ENCODE measurements at places on chromosomes 1 and 21.

GRCh38 chr1:26418865-26419349, 8.3 kb downstream of the LIN28A start:
- no peak for DNase-seq

- DNase-seq, result no peak
Measured at GRCh38 chr1:198328458-198329032, 171.7 kb downstream of the NEK7 start.

DNA sequence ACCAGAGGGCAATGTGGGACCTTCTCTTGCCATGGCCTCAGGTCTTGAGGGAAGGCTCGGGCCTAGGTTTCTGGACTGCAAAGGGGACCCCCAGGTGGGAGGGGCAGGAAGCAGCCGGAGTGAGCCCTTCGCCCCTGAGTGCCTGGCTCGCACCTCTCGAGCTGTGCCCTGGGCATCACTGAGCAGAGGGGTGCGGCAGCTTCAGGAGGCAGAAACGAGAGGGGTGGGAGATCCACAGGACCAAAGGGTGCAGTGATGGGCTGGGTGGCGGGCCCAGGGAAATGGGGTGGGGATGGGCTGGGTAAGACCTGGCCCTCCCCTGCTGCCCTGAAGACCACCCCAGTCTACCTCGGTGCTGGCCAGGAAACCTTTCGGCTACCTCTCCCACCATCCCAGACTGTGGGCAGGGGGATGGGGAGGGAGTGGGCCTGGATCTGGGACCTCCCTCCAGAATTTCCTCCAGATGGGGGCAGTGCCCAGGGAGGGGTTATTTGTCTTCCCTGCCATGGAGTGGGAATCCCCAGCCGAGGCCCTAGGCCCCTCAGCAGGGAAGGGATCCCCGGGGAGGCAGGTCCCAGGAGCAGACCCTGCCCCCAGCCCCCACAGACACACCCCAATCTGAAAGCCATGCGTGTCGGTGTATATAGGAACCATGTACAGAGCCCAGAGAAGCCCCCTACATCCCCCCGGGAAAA, 21.3 kb downstream of the A3GALT2 start:
- no peak for DNase-seq

GRCh38 chr1:116538544-116538943, 32.3 kb downstream of the CD58 start:
- DNase-seq, result peak; percentile 9

- no peak for DNase-seq
Measured at GRCh38 chr1:41631971-41632370, 147.5 kb upstream of the EDN2 start.

- no peak for DNase-seq
Measured at GRCh38 chr1:218671573-218671972, 326.4 kb downstream of the TGFB2 start.

GRCh38 chr1:167697667-167698141, 24.1 kb upstream of the MPZL1 start:
- no peak for DNase-seq

GRCh38 chr1:181160998-181161870, 72.7 kb downstream of the IER5 start:
- DNase-seq, result no peak

- DNase-seq, result no peak
Measured at GRCh38 chr21:41953831-41954653, at the start of gene C2CD2. C2CD2 (minus strand) TSS chr21:41954018; CDS start chr21:41953648, 370 bp downstream.

GRCh38 chr21:39499156-39499555, 47.4 kb downstream of the SH3BGR start:
- DNase-seq, result no peak

- DNase-seq, result no peak
Measured at GRCh38 chr1:67615886-67616285, 69.1 kb upstream of the GADD45A start.

DNA sequence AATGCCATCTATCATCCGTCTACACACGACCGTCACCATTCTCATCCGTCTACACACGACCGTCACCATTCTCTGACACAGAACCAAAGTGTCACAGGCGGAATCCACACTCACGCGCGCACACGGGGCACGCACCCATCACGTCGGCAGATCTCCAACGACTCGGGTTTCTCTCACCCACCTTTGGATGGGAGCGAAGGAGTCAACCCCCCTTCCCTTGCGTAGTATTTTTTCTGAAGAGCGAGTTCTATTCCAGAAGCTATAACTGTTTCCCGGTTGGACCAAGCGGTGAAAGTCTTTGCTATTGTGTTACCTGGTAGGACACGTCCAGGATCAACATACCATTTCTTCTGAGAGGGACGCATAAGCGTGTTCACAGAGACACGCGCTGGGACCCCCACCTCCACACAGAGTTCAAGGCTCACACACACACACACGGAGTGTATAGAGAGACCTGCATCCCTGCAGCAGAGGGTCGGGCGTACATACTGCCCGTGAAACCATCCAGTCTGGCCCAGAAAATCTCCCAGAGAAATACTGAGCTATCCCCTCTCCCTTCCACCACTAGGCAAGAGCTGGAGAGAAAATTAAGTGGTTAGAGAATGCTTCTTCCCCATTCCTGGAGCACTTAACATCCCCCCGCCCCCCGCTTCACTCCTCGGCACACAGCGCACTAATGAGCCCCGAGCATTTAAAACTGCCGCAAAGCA, 741 bp downstream of the DUSP10 start:
- peak; percentile 9 for DNase-seq

GRCh38 chr1:70483342-70483741, 72.3 kb downstream of the CTH start:
- no peak for DNase-seq

DNA sequence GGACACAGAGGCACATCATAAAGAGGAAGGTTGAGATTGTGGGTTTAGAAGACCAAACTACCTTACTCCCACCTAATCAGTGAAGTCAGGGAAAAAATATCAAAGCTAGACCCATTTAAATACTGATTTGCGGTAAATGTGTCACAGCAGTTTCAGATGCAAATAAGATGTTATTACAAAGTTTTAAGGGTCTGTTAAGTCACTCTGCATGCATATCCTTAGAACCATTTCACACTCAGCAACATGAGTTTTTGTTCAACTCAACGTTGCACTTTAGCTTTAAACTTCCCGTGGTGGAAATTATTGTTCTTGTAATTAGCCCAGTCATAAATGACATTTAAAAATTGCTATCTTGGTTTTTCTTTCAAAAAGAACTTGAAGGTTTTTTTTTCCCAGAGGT, 34.8 kb downstream of the RPAP2 start:
- DNase-seq, result no peak

DNA sequence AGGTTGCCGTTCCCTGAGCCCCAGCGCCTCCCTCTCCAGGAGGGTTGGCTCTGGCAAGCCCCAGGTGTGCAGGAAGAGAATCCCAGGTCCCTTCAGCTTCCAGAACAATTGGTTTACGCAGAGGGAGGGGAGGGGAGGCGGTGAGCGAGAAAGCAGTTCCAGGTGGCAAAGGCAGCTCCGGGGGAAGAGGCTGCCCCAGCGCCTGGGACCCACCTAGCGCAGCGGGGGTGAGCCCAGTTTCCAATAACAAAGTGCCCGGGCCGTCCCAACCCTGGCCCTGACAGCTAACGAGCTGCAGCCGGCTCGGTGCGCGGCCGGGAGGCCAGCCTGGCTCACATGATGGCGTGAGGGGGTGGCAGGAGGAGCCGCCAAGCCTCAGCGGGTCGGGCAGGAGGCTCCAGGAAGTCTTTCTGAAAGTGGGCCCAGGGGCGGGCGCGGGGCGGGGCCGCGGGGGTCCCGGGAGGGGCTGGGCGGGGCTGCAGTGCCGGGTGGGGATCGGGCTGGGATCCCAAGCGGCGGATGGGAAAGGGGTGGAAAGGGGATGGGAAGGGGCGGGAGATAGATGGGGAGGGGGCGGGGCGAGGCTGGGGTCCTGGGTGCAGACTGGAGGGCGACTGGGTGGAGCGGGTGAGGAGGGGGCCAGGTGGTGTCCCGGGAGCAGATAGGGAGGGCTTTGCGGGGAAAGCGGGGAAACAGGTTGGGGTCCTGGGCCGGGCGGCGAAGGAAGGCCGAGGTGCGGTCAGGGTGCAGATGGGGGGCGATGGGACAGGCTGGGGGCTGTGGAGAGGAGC, 22.8 kb downstream of the DHRS3 start:
- DNase-seq, result no peak

- no peak for DNase-seq
Measured at GRCh38 chr1:27053977-27054753, 41.5 kb upstream of the TENT5B start.

DNA sequence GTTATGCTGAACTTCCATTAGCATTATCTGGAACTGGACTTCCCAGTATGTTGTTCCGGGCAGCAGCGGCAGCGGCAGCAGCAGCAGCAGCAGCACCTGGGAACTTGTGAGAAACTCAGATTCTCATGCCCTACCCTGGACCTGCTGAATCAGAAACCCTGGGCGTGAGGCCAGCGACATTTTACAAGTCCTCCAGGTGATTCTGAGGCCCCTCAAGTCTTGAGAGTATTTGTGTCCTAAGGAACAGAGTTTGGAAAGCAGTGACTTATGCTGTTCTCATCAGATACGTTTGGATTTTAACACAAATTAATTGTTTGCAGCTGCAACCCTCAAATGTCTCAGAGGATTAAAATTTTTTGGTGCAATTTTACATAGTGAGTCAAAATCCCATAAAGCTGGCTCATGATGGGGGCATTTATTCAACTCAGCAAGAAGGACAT, 157.2 kb upstream of the KAZN start:
- no peak for DNase-seq

GRCh38 chr1:67019600-67020136, 34.3 kb downstream of the SLC35D1 start:
- no peak for DNase-seq

GRCh38 chr21:45149021-45149420, 74.6 kb downstream of the ADARB1 start:
- DNase-seq, result no peak

DNA sequence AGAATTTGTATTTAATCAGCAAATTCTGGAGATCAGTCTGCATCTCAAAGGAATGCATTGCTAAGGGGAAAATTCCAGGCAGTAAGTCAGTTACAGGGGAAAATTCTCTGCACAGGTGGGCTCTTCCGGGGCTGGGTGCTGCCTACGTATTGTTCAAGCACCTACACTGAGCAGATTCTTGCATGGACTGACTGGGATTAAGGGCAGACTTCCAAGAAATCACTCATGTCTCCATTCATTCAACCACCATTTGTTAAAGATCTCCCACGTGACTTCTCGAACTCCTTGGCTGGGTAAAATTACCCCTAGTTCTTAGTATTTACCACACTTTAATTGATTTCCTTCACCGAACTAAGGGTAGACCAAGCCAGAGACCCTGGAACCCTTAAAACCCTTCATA, 28.2 kb upstream of the KCNE1 start:
- DNase-seq, result no peak

DNA sequence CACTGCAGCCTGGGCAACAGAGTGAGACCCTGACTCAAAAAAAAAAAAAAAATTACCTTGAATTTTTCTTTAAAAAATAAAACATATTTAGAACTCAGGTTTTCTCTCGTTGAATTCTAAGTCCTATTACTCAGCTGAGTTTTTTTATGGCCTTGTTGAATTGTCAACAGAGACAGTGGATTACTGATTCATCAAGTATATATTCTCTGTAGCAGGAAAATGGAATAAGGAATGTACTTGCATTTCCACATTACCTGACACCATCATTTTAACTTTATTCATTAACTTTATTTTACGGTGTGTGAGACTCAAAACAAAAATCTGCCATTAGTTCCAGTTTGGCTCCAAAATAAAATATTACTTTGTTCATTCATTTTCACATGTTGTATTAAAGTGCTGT, 53.8 kb upstream of the APP start:
- DNase-seq, result no peak

DNA sequence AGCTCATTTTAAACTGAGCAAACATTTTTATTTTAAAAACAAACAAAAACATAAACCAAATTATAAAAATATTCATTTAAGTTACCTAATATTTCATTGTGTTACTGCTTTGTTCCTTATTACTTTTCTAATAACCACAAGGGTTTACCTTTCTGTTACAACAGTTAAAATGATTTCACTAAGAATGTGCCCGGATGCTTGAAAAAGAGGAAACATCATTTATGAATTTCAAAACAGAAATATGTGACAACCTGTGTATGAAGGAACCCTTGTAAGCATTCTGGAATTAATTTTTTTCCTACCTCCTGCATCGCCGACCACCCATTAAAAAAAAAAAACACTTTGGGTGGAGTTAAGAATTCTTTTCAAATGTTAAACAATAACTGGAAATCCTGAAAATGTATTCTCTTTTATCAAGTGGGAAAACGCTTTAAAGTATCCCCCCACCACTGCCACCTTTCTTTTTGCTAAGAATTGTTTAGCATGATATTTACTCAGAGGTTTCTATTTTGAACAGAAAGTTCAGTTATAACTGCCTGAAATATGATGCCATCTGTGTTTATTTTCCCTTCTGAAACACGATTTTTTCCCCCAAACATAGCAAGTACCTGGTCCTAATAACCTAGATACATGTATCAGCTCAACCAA, 9.1 kb downstream of the CYYR1 start:
- no peak for DNase-seq

GRCh38 chr1:9835758-9836631, 12.2 kb upstream of the CLSTN1 start:
- DNase-seq, result no peak

- no peak for DNase-seq
Measured at GRCh38 chr1:12342401-12343003, 112.7 kb downstream of the VPS13D start.
